ENCODE measurements at places on chromosomes 12 and 14.

GRCh38 chr12:110566993-110567392 lies 16.1 kb downstream of the PPTC7 start:
- no peak for DNase-seq

DNA sequence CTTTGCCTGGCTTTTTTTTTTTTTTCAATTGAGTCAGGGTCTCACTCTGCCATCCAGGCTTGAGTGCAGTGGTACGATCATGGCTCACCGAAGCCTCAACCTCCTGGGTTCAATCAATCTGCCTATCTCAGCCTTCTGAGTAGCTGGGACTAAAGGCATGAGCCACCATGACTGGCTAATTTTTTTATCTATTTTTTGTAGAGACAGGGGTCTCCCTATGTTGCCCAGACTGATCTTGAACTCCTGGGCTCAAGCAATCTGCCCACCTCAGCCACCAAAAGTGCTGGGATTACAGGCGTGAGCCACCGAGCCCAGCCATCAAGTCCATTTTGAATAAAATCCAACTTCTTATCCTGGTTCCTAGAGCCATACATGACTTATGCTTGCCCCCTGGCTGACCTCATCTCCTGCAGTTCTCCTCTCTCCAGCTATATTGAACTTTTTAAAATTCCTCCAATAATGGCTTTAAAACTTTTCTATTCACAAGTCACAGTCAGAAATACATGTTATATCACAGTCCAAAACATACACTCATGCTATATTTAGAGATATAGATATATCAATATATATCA lies 10.4 kb upstream of the RND1 start:
- no peak for DNase-seq

DNA sequence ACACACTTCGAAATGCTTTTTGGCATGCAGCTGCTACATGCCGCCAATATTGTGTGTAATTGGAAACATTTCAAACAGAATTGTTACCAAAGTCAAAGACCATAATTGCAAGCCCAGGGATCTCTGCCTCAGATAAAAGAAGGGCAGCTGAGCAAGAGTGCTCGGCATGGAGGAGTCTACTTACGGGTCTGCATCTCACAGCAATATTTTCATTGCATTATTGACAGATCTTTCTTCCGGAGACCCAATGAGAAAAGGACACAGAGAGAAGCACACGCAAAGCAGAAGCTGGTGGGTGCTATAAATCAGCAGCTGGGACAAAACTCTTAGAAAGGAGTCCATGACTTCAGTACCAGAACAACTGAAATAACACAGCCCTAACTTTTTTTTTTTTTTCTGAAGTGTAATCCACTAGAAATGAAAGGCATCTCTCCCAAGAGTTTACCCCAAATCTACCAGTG lies 4.9 kb downstream of the PRICKLE1 start:
- no peak for DNase-seq

- DNase-seq, result no peak
Measured at GRCh38 chr12:58249610-58250009, 308.2 kb downstream of the ATP23 start.
